ENCODE measurements at places on chromosomes 4 and X.

GRCh38 chrX:124440695-124441094 is 94.3 kb downstream of the SH2D1A start:
- DNase-seq = no peak

- no peak for DNase-seq
These were observed 88.2 kb upstream of the TECRL start for GRCh38 chr4:64497491-64497890.

- DNase-seq = no peak
These were observed 106.6 kb downstream of the SHROOM4 start for GRCh38 chrX:50707405-50707804.

- DNase-seq = no peak
These were observed 7.7 kb downstream of the ABCD1 start for GRCh38 chrX:153732401-153732800.

DNA sequence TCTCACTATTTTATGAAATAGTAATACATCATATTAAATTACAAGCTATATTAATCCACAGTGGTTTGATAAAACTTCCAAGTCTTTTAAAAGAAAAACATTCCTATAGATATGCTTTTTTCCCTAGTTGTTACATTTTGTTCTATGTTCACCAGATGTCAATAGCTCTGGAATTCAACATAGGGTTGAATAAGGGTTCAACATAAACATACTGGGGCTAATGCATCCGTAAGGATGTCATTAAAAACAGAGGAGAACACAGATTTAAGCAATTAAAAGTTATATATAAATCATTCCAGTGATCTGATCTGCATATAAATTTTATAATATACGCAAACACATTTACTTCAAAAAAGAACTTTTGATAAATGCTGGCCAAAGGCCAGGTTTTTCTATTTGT is 32.5 kb downstream of the SULT1B1 start:
- DNase-seq = no peak
